Activated B cell treated with CpG ODN at 0.5 μM for 24 hours (primary cell): ENCODE measurements at places on chromosomes 16 and 17.

GRCh38 chr16:57593021-57593420 is 35.4 kb upstream of the ADGRG1 start:
- DNase-seq: no peak

DNA sequence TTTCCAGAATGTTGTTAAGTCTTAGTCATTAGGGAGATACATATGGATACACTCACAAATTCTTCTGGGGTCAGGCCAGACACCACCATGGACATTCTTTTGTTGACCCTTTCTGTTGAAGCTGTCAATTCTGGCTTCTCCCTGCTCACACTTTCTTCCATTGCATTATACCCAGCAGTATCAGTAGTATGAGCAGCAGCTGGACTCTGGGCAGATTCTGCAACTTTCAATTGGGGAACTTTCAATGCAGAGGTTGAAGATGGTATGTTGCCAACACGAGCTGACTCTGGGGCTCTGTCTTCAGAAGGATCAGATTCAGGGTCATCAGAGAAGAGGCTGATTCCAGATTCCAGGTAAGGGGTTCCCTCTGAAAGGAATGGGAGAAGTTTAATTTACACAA is 45.8 kb downstream of the RND2 start:
- no peak for DNase-seq

- no peak for DNase-seq
Measured at GRCh38 chr17:68595496-68595895, 5.7 kb downstream of the FAM20A start.

GRCh38 chr17:2042933-2043332 is 1.1 kb downstream of the OVCA2 start:
- no peak for DNase-seq

- no peak for DNase-seq
Measured at GRCh38 chr16:52755396-52755795, 208.5 kb upstream of the TOX3 start.

GRCh38 chr17:34592002-34592401 is 12.6 kb downstream of the TMEM132E start:
- DNase-seq: no peak

GRCh38 chr17:32510466-32510865 is 23.7 kb downstream of the CDK5R1 start:
- DNase-seq: no peak

GRCh38 chr17:82938873-82939620 is 99.2 kb upstream of the ZNF750 start:
- no peak for DNase-seq

GRCh38 chr16:24536671-24537070 is 2.7 kb upstream of the RBBP6 start:
- DNase-seq: no peak

- no peak for DNase-seq
Measured at GRCh38 chr17:49438436-49439278, 24.0 kb upstream of the PHB1 start.

GRCh38 chr16:87762071-87762571 is 3.7 kb downstream of the KLHDC4 start:
- DNase-seq: no peak

- DNase-seq: no peak
Measured at GRCh38 chr16:23959752-23960072, 123.9 kb downstream of the PRKCB start.

DNA sequence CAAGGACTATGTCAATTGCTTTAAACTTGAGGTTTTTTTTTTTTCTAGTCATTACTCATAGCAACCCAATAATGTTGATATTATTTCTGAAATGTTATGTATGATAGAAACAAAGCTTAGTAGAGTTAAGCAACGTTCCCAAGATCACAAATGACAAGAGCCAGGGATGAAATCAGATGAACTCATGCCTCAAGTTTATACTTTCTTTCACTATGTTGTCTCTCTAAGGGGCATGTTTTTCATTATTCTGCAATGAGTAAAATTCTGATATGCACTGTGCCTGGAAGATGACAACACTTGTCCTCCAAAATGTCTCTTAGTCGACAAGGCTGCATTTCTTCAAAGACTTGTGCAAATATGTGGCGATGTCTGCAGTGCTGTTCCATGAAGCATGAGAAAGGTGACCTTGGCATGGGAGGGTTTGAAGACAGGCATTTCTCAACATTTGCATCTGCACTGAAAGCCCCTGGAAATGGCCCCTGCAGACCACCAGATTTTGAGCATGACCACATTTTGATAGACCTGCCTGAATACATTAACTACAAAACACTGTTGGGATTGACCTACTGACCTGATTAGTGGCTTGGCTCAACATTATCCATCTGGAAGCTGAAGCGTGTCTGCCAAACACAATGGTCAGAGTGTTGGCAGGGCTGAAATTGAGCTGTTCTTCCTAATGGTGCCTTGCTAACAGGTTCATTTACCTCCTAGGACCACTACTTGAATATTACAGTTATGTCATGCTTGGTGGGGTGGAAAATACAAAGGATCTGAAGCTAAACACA is 1027.5 kb downstream of the CDH11 start:
- DNase-seq: no peak

- peak; percentile 40 for DNase-seq
Measured at GRCh38 chr16:85428168-85428898, 184.8 kb upstream of the GSE1 start.

- no peak for DNase-seq
Measured at GRCh38 chr16:57265850-57266530, 18.5 kb downstream of the PLLP start.

GRCh38 chr17:57957120-57957850 is 2.1 kb upstream of the CUEDC1 start:
- DNase-seq: no peak

GRCh38 chr17:37221865-37222264 is 153.9 kb upstream of the C17orf78 start:
- no peak for DNase-seq

GRCh38 chr16:228151-228851 is 948 bp downstream of the LUC7L start:
- no peak for DNase-seq

DNA sequence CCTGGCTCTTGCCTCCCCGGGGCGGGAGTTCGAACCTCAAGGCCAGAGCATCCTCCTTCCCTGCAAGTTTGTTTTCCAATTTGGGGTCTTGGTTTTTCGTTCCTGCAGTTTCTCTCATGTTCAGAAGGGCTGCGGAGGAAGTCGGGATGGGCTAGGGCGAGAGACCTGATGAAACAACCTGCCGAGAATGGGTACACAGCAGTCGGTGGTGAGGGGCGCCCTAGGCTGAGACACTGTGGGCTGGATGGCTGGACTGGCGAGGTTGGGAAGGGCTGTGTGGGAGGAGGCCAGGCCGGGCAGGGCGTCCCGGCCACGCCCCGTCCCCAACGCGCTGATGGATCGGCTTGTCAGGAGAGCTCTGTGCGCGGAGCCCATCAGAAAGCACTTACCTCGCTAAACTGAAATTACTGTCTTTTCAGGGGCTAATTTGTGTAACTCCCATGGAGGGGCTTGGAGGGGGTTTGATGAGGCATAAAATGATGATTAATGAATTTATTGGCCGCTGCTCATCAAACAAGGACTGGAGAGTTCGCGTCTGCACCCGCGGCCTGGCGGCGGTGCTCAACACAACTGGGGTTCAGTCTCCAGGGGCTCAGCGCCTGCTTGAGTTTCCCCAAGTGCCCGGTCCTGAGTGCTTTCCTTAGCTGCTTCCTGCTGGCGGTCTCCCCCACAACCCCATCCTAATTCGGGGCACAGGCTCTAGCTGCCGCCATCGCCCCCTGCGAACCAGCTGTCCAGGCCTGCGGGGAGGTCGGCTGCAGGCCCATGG is 9.0 kb downstream of the IRX5 start:
- DNase-seq: no peak

- no peak for DNase-seq
Measured at GRCh38 chr16:535446-536405, 8.2 kb downstream of the CAPN15 start.

GRCh38 chr17:67456103-67456502 is 79.0 kb downstream of the PITPNC1 start:
- no peak for DNase-seq

- DNase-seq: no peak
Measured at GRCh38 chr16:21150375-21151001, at the start of gene DNAH3. DNAH3 (minus strand) TSS chr16:21150846; CDS start chr16:21150319, 527 bp downstream.

GRCh38 chr17:180381-181244 is 837 bp downstream of the DOC2B start:
- DNase-seq: no peak

DNA sequence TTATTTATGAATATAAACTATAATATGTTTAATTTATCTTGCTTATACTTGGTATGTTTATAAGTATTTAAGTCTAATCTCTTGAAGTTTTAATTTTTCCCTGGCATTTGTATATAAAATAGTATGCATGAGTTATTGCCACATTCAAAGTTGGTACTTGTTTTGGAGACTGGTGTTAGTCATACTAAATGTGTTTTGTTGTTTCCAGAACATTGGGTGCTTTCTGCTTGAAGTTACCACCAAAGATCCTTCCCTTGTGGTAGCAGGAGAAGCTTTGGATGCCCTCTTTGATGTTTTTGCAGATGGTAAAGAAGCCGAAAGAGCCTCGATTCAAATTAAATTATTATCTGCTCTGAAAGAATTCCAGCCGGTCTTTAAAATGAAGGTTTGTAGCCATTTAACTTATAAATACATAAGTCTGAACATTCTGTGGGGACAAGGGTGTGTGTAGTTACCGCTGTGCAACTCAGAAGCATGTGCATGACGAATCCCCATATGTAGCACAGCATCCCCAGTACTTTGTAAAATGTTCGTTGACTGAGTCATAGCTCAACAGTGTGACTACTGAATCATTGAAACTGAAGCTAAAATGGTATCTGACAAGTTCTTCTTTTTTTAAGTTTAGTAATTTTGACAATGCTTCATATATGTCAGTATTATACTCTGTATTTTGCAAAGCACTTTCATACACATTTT is 36.4 kb downstream of the HEATR3 start:
- DNase-seq: no peak

GRCh38 chr16:22369221-22369811 is 5.1 kb downstream of the CDR2 start:
- no peak for DNase-seq

DNA sequence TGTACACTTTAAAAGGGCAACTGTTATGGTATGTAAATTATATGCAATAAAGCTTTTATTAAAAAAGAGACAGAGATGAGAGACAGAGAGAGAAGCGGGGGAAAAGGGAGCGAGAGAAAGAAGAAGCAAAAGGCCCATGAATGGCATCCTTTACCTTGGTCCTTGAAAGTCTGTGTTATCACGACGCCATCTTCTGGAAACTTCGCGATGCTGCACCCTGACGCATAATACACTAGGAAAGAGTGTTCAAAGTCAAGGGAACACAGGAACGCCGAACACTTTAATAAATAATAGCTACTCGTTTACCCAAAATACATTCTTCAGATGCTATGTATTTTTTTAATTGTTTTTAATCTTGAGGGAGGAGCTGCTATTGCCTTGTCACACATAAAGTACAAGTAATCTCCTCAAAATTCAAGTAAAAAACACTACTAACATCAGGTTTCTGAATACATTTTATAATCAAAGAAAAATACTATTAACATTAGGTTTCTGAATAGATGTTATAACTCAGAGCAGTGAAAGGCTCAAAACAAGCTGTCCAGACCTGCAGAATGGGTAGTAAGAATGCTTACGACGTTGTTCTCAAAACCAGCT is 23.0 kb upstream of the SLC38A8 start:
- no peak for DNase-seq
